Lung (tissue), 17 donors: ENCODE measurements at places on chromosomes 2 and 18.
A peak's percentile ranks its signal among the peaks of the same experiment; 100 is the strongest.

- no peaks in the 10 kb centered on the region for H3K27me3 ChIP-seq
- H3K4me3 ChIP-seq = no peak overlapping the region
- H3K36me3 ChIP-seq = no peaks in the 10 kb centered on the region
- peaks cover 7% of the 10 kb centered on the region for H3K4me1 ChIP-seq
- no peak overlapping the region for H3K27ac ChIP-seq
- DNase-seq = peak; percentile 21
Measured at GRCh38 chr2:150610670-150611279, 123.3 kb upstream of the RND3 start.

- no peak overlapping the region for H3K27ac ChIP-seq
- H3K4me3 ChIP-seq = no peak overlapping the region
- DNase-seq = no peak
Measured at GRCh38 chr2:151614159-151614558, 120.1 kb downstream of the NEB start.

DNA sequence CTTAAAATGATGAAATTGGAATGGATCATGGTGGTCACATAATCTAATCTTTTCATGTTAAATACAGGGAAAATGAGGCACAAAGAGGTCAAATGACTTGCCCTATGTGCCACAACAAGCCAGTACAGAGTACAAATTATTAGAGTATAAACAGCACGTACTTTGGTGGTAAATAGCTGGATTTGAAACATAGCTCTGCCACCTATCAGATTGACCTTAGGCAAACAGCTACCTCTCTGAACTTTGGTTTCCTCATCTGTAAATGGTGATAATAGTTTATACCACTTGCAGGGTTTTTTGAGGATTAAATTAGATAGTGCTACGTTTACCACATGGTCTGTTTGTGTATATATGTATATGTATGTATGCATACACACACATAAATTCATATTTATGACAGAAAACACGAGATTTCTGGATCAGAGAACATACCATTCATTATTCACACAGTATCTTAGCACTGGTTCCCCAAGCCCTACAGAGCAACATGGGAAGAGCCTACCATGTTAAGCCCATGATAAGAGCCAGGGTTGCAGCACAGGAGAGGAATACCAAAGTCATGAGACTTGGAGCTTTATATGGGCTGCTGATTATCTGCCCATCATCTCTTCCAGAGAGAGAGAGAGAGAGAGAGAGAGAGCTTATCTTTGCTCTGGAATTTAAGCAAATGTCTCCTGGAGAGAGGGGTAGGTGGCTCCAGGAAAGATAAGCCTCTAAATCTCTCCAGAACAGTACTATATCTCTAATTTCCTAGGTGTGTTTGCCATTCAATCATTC, 73.5 kb downstream of the MDH1 start:
- no peak for DNase-seq
- no peaks in the 10 kb centered on the region for H3K4me1 ChIP-seq
- H3K36me3 ChIP-seq = no peaks in the 10 kb centered on the region
- no peak overlapping the region for H3K27ac ChIP-seq

DNA sequence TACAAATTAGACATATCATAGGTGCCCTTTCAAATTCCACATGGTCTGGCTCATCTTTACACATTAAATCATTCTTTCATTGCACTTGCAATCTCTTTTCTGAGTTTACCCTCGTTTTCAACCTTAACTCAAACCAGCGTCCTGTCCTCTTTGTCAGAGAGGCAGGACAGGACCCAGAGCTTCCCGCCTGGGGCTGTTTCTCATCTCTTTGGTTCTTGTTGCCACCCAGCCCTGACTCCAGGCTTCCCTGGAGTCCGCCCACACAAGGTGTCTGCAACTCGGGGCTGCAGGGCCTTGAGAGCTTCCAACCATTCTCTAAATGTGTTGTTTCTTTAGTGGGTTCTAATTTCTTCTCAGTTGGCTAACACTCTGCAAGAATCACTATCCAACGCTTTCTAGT, 24.4 kb downstream of the RBMS1 start:
- H3K36me3 ChIP-seq = no peaks in the 10 kb centered on the region
- no peak overlapping the region for H3K4me3 ChIP-seq
- H3K27ac ChIP-seq = no peak overlapping the region
- H3K4me1 ChIP-seq = peaks cover 6% of the 10 kb centered on the region
- H3K27me3 ChIP-seq = no peaks in the 10 kb centered on the region

DNA sequence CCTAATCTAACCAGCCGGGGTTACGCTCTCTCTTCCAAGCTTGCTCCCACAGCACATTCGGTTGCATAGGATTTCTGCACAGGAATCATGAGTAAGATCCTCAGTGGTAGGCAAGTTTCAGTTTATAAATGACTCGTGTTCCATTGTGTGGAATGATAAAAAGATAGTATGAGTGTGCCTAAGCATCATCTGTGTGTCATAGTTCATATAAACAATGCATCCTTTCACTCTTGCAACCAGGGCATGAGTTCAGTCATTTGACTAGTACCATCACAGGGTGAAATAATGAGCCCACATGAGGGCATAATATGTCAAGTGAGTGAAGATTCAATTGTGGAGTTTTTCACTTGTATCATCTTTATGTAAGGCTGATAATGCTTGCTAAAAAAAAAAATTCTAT, 417.1 kb upstream of the CDH2 start:
- no peaks in the 10 kb centered on the region for H3K27me3 ChIP-seq
- no peak for DNase-seq
- no peak overlapping the region for H3K27ac ChIP-seq
- H3K36me3 ChIP-seq = no peaks in the 10 kb centered on the region

GRCh38 chr18:44708451-44709083, 27.9 kb downstream of the SETBP1 start:
- DNase-seq = no peak
- no peaks in the 10 kb centered on the region for H3K27me3 ChIP-seq
- H3K4me3 ChIP-seq = no peak overlapping the region
- no peak overlapping the region for H3K27ac ChIP-seq

DNA sequence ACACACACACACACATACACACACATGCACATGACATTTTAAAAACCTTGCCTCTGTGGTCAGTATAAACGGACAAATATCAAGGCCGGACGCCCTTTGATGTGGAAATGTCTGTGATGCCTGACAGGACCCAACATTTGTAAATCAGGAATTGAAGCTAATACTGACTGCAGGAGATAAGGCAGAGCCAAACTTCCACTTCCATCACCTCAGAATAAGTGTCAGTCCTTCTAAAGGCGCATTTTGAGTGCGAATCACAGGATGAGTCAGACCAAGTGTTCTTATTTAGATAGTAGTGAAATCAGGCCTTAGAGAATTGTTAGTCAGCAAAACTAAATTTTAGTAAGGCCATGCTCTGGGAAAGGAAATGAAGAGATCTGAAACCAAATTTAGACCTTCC, 211.7 kb upstream of the LRATD1 start:
- no peaks in the 10 kb centered on the region for H3K27me3 ChIP-seq
- peaks cover 5% of the 10 kb centered on the region for H3K4me1 ChIP-seq
- no peaks in the 10 kb centered on the region for H3K36me3 ChIP-seq
- H3K4me3 ChIP-seq = no peak overlapping the region

DNA sequence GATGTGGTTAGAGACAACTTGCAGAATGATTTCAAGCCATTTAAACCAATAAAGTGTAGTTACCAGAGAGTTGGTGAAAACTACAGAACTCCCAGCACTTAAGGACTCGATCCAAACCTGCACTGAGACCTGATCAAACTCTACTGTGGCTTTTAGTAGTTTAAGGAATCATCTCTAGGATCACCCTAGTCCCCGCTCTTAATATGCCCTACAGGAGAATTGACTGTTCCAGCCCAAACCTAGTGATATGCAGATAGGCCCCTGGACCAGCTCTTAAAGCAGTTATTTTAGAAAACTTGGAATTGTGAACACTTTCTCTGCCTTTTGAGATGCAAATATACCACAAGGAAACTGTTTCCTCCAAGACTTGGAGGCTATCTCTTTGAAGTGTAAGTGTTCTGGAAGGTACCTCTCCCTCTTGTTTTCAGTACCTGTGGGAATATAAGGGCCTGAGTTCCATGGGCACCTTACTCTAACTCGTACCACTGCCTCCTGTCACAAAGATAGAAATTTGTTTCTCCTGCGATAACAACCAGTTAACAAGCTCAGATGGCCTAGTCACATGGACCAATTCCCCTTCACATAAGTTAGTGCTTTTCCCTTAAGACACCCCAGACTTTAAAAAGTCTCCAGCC, 1367.2 kb upstream of the SLC39A10 start:
- no peaks in the 10 kb centered on the region for H3K27me3 ChIP-seq
- H3K4me3 ChIP-seq = no peak overlapping the region
- no peaks in the 10 kb centered on the region for H3K36me3 ChIP-seq
- no peaks in the 10 kb centered on the region for H3K4me1 ChIP-seq

- no peak for DNase-seq
- no peaks in the 10 kb centered on the region for H3K36me3 ChIP-seq
- H3K4me3 ChIP-seq = no peak overlapping the region
- H3K4me1 ChIP-seq = peaks cover 35% of the 10 kb centered on the region
- no peaks in the 10 kb centered on the region for H3K27me3 ChIP-seq
Measured at GRCh38 chr2:85582492-85582891, 1.7 kb upstream of the VAMP5 start.

DNA sequence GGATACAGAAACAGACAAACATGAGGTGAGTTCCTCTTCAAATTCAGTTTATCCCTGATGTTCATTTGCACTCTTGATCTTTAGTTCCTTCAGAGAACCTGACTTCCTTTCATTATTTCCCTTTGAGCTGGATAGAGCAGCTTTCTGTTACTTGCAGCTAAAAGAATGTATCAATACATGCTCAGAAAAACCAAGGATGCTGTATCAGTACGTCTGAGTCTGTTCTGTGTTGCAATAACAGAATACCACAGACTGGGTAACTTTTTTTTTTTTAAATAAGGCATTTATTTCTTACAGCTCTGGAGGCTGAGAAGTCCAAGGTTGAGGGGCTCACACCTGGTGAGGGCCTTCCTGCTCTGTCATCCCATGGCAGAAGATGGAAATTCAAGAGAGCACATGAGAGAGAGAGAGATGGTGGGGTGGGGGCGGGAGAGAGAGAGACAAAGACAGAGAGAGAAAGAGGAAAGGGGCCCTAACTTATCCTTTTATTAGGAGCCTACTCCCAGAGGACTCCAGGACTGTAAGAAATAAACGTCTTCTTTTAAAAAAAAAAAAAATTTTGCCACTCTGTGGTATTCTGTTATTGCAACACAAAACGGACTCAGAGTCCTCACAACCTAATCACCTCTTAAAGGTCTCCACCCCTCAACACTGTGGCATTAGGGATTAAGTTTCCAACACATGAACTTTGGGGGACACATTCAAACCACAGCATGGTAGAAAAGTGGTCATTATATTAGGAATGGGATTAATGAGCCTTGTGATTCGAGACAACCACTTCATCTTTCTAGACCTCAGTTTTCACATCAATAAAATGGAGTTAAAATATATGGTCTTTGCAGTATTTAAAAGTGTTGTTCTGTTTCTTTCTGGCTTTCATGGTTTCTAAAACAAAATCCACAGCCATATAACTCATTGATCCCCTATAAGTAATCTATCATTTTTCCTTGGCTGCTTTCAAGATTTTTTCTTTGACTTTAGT, 18.4 kb upstream of the SELENOI start:
- H3K36me3 ChIP-seq = no peaks in the 10 kb centered on the region
- no peak for DNase-seq
- H3K27ac ChIP-seq = no peak overlapping the region
- H3K4me1 ChIP-seq = no peaks in the 10 kb centered on the region
- no peak overlapping the region for H3K4me3 ChIP-seq
- H3K27me3 ChIP-seq = no peaks in the 10 kb centered on the region

GRCh38 chr2:86821306-86821705, 30.6 kb upstream of the CD8A start:
- H3K4me1 ChIP-seq = no peaks in the 10 kb centered on the region
- H3K27ac ChIP-seq = no peak overlapping the region
- H3K4me3 ChIP-seq = no peak overlapping the region
- DNase-seq = no peak
- no peaks in the 10 kb centered on the region for H3K27me3 ChIP-seq

- H3K4me3 ChIP-seq = no peak overlapping the region
- no peak overlapping the region for H3K27ac ChIP-seq
- no peaks in the 10 kb centered on the region for H3K27me3 ChIP-seq
Measured at GRCh38 chr2:3465328-3465727, 54.0 kb downstream of the ADI1 start.

GRCh38 chr18:79452190-79452990, 56.7 kb downstream of the NFATC1 start:
- H3K4me1 ChIP-seq = peaks cover 9% of the 10 kb centered on the region
- H3K27me3 ChIP-seq = no peaks in the 10 kb centered on the region
- no peak for DNase-seq
- H3K36me3 ChIP-seq = no peaks in the 10 kb centered on the region

DNA sequence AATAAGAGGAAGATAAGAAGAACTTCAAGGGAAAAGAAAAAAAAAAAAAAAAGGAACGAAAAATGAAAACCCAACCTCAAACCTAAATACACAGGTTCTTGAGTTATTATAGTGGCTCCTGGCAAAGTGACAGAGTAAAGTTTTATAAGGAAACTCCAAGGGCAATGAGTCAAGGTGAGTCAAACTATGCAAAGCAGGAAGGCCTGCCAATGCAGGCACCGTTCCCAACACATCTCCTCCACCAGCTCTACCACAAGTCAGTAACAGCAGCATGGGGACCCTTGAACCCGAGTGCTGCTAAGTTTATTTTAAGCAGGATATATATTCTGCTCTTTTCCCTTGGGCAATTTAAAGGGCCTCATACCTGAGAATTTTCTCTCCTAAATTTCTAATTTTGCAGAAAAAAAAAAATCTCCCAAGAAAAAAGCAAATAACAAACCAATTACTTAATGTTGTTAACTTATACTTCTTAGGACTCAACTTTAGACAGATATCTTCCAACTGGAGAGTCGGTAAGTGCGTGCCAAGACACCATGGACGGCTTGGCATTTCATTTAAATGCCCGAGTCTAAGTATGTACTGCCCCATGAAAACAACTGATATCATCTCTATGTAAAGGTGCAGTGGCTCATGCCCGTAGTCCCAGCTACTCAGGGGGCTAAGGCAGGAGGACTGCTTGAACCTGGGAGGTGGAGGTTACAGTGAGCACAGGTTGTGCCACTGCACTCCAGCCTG, 75.7 kb upstream of the TFCP2L1 start:
- H3K27ac ChIP-seq = peak overlapping the region; percentile 58
- H3K27me3 ChIP-seq = no peaks in the 10 kb centered on the region
- no peaks in the 10 kb centered on the region for H3K4me1 ChIP-seq
- DNase-seq = no peak
